ENCODE measurements at places on chromosomes 16 and 17.
A peak's percentile ranks its signal among the peaks of the same experiment; 100 is the strongest.

- DNase-seq = no peak
Observed at GRCh38 chr16:88883117-88883895, 16.8 kb upstream of the PABPN1L start.

DNA sequence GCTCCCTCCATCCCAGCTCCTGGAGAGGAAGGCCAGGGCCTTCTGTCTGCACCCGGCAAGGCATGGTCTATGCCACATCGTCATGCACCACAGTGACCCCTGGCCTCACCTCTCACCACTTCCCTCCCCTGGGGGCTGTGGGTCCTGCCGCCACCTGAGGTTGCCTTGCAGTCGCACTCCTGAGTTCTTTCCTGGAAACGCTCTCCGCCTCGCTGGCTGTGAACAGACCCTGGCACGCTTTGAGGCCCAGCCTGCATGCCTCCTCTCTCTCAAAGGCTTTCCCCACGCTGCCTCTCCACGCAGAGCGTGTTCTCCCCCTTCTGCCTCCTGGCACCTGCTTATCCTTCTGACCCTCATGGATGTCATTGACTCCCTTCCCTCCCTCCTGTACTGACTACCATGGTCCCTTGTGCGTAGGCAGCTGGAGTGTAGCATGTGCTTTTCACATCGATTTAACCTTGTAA is 45.4 kb downstream of the SEC14L1 start:
- DNase-seq = no peak

DNA sequence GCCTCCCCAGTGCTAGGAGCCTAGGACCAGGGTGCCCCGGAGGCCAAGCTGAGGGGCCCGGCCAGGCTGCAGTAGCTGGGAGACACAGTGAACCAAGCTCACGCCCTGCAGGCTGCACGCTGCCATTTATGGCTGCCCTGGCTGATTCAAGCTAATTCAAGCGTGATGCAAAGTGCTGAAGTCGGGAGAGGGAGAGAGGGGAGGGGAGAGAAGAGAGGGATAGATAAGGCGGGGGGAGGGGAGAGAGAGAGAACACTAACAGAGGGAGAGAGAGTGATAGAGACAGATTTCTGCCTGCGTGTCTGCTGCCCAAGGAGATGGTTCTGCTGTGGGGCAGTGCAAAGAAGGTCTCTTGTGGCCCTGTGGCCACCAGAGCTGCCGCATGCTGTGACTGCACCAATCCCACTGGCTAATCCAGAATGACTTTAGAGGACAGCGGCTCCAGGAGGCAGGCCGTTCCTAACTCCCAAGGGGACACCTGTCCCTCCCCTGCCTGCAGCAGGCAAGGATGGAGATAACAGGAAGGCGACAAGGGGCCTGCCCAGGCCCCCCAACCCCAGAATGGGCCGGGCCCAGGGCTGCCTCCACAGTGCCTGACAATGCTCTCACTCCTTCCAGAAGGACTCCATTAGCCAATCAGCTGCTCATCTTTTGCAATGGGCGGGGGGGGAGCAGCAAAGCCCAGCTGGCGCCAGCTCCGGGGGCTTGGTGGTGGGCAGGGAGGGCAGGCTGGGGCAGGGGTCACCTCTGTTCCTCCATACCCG is 12.9 kb downstream of the MXRA7 start:
- no peak for DNase-seq

DNA sequence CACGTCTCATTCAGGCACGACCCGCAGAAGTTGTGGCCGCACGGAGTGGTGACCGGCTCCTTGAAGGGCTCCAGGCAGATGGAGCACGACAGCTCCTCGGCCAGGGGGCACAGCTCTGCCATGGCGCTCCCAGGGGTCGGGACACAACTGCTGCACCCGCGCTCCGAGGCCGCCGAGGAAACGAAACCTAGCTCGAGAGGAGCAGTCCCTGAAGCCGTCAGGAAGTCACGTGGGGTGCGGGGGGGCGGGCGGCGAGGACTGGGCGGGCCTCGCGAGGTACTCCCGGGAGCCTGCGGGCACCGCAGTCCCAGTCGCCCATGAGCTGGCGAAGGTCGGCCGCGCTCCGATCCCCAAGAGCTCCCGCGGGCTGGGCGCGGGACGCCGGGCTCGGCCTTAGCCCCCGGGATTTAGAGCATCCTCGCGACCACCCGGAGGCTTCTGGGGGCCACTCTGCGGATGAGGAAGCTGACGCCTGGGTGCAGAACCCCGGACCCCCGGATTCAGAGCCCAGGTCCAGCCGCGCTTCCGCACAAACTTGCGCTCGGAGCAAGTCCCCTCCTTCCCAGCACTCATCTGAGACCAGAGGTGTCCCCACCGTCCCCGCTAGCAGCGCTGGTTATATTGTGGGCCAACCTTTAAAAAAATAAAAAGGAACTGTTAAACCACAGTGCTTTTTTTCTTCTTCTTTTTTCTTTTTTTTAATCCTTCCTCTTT is at the start of gene TRIM25:
Gene TRIM25, minus strand, starts transcription at position 183 of the 714 bp plus-strand sequence. Its CDS starts 61 bp downstream, at position 122.
- DNase-seq = peak; percentile 88

DNA sequence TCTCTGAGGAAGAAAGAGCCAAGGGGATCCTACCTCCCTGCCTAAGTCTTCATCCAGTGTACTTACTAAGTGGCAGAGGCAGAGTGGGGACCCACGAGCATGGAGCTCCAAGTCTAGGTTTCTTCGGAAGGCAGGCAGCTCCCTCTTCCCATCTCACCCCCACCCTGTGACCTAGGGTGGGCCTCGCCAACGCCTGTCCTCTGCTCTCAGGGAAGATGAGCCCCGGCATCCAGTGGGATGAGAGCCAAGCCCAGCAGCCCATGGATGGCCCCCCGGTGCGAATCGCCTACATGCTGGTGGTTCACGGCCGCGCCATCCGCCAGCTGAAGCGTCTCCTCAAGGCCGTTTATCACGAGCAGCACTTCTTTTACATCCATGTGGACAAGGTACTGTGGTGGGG is 8.3 kb downstream of the XYLT2 start:
- DNase-seq = no peak

GRCh38 chr17:43454868-43455267 is 28.9 kb upstream of the DHX8 start:
- no peak for DNase-seq

DNA sequence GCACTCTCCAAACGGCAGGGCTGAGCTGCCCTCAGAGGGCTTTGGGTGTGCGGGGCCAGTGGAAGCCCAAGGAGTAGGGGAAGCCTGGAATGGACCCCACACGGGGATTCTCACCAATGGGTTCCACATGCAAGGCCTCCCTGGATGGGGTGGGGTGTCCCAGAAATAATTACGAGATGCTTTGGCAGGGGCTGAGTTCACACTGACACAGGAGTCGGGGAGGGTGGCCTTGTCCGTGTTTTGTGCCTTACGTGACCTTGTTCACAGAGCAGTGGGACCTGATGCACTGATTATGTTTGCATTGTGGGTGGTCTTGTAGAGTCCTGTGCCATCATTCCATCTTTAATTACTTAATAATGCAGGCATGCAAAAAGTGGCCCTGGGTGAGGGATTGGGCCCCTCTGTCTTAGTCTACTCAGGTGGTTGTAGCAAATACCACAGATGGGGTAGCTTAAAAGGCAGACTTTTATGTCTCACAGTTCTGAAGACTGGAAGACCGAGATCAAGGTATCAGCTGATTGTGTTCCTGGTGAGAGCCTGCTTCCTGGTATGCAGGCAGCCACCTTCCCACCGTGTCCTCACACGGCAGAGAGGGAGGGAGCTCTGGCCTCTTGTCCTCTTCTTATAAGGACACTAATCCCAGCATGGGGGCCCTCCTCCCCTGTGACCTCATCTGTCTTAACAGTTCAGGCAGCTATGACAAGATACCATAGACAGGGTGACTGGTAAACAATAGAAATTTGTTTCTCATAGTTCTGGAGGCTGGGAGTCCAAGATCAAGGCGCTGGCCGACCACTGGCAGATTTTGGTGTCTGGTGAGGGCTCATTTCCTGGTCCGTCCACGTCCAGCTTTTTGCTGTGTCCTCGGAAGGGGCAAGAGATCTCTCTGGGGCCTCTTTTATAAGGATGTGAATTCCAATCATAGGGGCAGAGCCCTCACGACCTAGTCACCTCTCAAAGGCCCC is 239.4 kb downstream of the IRF8 start:
- DNase-seq = no peak

DNA sequence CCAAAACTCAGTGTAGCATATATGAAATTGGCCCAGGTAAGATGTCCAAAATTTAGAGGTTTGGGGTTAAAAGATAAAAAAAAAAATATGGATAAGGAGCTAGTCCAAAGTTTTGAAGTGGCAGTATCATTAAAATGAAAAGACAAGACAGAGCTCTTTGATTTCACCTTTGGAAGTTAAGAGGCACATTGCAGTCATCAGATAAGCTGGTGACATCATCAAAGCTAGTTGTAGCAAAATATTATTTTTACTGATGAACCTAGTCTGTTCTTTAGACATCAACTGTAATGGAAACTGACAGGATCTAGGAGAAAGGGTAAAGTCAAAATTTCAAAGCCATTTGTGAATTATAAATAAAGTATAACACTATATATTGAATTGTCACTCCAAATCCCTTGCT is 603.7 kb upstream of the CDH8 start:
- DNase-seq = no peak

DNA sequence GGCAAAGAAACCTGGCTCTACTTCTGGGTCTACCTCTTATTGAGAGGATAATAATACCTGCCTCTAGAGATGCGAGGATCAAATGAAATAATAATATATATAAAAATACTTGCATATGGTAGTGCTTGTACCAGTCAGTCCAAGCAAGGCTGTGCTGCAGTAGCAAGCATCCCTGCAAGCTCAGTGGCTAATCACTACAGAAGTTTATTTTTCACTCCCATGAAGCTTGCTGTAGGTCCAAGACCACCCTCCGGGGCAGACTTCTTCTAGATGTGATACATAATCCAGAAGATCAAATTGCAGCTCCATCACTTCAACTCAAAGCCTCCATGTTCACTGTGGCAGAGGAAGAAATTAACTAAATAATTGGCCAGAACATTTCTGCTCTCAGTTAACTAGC is 48.9 kb upstream of the NKD1 start:
- DNase-seq = no peak

- DNase-seq = no peak
Observed at GRCh38 chr17:12021623-12022140, 1.0 kb downstream of the MAP2K4 start.

DNA sequence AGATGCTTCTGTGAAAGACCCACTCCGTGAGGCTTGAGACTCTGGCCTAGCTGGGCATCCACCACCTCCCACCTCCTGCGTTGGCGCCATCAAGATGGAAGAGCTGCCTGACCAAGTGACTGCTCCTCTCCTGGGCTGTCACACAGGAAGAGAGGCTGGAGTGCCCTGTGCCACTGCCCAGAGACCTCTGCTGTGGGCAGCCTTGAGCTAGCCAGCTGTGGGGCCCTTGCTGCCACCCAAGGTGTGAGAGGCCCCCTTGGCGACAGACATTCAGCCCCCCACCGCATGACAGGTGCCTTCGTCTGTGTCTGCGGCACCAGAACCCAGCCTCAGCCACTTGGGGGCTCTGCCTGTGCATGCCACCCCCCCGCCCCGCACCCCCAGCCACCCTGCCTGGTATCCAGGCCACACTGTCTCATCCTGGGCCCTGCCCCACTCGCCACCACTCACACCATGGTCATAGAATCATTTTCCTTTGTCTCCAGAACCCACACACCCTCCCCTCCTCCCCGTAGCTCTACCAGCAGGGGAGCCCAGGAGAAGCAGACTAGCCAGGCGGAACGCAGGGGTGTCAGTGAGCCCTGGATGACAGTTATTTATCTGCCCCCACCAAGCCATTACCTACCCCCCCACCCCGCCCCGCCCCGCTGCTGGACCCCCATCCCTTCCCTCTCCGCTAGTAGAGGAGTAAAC is 120.9 kb upstream of the LHX1 start:
- no peak for DNase-seq

- DNase-seq = no peak
Observed at GRCh38 chr16:67781565-67781921, 24.8 kb downstream of the RANBP10 start.

GRCh38 chr17:40268141-40268712 is 19.5 kb upstream of the CDC6 start:
- DNase-seq = no peak

DNA sequence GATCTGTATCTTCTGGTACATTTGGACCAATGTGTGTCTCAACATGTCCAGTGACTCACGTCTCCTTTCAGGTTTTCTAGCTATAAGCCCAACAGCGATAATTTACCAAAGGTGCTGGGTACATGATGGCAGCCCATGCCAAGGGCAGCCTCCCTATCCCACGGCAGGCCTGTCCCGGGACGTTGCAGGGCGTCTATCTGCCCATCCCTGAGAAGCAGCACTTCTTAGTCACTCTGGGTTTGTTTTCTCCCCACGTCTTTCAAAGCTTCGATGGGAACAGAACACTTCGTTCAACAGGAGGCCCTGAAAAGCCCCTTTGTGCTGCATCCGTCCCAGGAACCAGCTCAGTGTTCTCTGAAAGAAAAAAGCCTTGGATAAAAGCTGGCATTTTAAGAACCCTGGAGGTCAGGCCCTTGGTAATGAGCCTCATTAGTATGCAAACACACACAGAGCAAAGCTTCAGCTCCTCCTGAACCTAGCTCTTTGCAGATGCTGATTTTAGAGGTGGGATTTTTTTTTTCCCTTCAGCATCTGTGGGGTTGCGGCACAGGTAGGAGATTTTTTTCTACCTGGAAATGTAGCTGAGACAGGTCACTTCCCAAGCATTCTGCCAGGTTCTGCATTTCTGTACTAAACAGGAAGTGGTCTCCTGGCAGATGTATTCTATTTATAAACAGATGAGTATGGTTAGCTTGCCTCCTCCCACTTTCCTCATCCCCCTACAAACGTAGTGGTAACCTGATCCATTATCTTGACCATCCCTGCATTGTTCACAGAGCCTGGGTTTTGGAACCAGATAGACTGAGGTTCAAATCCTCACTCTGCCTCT is 17.5 kb upstream of the MT4 start:
- DNase-seq = no peak

- no peak for DNase-seq
Observed at GRCh38 chr16:27381236-27381635, 20.7 kb upstream of the IL21R start.

DNA sequence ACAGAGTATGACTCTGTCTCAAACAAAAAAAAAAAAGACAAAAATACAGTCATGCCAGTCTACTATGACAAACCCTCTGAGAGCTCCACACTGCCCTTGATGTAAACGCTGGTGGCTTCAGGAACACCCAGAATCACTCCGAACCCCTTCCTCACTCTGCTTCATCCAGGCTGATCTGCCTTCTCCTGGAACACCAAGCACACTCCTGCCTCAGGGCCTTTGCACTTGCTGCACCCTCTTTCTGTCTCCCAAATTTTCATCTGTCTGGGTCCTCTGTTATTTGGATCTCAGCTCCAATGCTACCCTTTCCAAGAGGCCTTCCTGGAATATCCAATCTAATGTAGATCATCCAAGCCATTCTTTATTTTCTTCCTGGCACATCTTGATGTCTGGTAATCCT is 7.9 kb upstream of the SLC39A11 start:
- no peak for DNase-seq

DNA sequence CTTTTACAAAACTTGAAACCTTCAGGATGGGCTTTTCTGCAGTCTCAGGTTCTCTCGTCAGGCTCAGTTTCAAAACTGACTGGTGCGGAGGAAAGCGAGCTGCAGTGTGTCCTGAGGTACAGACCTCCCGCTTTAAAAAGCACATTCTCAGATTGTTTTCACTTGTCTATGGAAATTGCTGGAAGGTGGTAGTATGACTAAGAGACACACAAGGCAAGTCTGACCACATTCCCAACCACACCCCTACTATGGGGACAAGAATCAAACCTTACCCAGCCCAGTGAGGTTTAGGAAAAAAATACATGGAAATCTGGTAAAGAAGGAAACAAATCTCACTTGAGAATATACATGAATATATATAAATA is 18.2 kb downstream of the SRP68 start:
- no peak for DNase-seq

GRCh38 chr16:12468552-12468951 is 335.1 kb downstream of the CPPED1 start:
- no peak for DNase-seq

- DNase-seq = no peak
Observed at GRCh38 chr17:80984749-80985148, 6.9 kb upstream of the CHMP6 start.

All from stimulated activated CD4-positive, alpha-beta T cell treated with anti-CD3 and anti-CD28 coated beads, Interleukin-12 subunit alpha, Interleukin-12 subunit beta, amount 100 ng/mL, for 4 hours (primary cell).